ENCODE measurements at places on chromosomes 2 and 18. TPM values are rescaled to one million over a fixed set of nuclear protein-coding genes. Genes with fewer than 3 reads are reported as not detected.

GRCh38 chr2:202883987-202884675 lies 12.6 kb upstream of the ICA1L start:
- no peaks in the 10 kb centered on the region for H3K27me3 ChIP-seq
- H3K4me1 ChIP-seq: no peaks in the 10 kb centered on the region
- H3K27ac ChIP-seq: no peak overlapping the region
- no peak for DNase-seq
- H3K36me3 ChIP-seq: peaks cover 11% of the 10 kb centered on the region
- no peak overlapping the region for H3K4me3 ChIP-seq

DNA sequence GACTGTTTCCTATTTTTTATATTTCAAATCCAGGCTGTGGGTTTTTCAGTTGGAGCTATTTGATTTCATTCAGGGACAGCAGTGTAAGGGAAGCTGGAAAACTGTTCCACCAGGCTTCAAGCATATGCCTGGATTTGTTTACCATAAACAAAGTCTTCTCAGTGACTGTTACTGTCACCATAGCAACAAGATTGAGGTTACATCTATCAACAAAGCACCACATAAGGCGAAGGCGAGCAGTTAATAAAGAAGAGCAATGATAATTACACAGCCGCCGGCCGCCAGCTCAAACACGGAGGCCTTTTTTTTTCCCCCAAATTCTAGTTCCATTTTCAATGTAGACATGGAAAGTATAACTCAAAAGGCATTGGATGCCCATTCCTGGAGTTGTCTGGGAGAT lies 553.7 kb upstream of the SYT4 start:
- H3K4me3 ChIP-seq: no peak overlapping the region
- no peaks in the 10 kb centered on the region for H3K27me3 ChIP-seq

- peaks cover 17% of the 10 kb centered on the region for H3K27me3 ChIP-seq
- no peak overlapping the region for H3K27ac ChIP-seq
- H3K4me3 ChIP-seq: no peak overlapping the region
- H3K36me3 ChIP-seq: no peaks in the 10 kb centered on the region
- peaks cover 11% of the 10 kb centered on the region for H3K4me1 ChIP-seq
These were observed 49.9 kb downstream of the KCNIP3 start for GRCh38 chr2:95346738-95347671.

The COBLL1 gene
- not detected for total RNA-seq

The NCOA1 gene
- 32.2 TPM for total RNA-seq

All from CD8-positive, alpha-beta memory T cell (primary cell).